SHP77 treated with DMSO at 0.1 percent for 48 hours (cell line): ENCODE measurements at places on chromosomes 7 and 10.

- DNase-seq = no peak
Observed at GRCh38 chr10:123655751-123656150, 10.4 kb upstream of the GPR26 start.

DNA sequence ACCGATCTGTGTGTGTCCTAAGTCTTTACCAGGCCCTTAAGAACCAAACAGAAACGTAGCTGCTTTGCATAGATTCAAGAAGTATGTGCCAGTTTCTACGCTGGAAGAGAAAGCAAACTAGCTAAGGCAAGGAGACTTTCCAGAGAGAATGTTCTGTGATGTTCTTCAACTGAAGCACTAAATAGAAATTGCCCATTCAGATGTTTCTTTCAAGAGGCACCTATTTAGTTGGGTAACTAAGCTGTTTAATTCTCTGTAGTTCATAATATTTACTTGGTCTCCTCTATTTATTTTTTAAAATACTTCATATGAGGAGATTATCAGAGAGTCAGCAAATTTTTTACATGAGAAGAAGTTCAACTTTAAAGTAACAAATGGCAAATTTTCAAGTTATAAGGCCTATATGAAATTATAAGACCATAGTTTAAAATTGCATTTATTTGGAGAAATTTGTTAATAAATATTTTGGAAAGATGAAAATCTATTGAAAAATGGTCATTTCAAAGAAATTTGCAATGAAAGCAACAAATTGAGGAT lies 279.0 kb downstream of the NEBL start:
- no peak for DNase-seq

DNA sequence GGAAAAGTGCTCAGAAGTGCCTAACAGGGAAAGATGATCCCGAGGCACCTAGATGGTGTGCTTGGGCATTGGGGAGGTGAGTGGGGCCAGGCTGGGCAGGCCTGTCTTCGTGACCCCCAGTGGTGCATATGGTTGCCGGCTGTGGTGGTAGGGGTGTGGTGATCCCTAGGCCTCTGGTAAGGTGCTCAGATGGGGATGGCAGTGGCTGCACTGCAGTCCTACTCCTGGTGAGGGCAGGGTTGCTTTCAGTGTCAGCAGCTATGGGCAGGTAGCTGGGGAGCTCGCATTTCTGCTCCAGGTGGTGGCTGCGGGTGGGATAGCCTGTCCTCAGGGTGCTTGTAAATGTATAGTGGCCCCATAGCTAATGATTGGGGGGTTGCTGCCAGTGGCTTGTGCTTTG lies 154.0 kb downstream of the RAMP3 start:
- no peak for DNase-seq

GRCh38 chr7:156735851-156736250 lies 95.3 kb downstream of the RNF32 start:
- DNase-seq = no peak

- no peak for DNase-seq
Observed at GRCh38 chr7:123757095-123757494, 8.3 kb upstream of the WASL start.

- no peak for DNase-seq
Observed at GRCh38 chr7:130008941-130009847, 42.0 kb downstream of the ZC3HC1 start.

DNA sequence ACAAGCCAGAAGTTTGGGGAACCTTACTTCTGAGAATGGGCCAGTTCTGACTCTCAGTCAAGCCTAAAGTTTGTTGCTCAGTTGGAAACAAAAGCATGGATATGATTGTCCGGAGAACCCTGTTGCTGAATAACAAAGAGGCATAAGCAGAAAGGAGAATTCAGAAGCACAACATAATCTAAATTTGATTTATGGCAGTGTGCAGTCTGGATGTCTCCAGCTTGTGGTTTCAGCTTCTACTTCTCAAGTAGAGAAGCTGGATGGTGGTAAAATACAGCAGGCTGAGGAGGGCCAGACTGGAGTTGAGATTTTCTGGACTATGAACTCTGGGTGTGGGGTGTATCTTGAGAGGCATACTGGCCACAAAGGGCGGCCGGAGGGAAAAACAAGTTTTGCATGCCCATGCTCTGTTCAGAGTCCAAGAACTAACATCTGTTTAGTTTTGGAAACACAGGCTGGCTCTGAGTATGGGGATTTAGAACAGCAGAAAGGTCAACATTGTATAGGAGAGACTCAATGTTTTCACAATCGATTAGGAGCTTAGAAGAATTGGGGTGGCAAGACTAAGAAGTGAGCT lies 592.9 kb downstream of the CNTNAP2 start:
- no peak for DNase-seq

GRCh38 chr7:97043281-97043680 lies 18.6 kb upstream of the DLX5 start:
- no peak for DNase-seq

DNA sequence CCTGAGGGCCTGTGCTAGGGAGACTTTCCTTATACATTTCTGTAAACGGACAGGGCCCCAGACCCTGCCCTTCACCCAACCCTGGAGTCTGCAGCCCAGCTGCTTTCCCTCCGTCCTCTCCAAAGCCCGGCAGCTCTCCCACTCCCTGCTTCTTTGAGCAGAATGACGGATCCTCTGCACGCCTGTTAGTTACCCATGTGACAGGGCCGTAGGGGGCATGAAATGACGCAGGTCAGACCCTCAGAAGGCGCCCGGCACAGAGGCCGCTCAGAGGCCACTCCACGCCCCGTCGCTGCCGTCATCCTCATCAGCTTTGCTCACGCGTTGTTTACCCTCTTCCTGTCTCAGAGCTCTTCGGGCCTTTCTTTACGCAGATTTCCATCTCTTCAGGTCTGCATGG lies 60.2 kb upstream of the MKRN1 start:
- DNase-seq = no peak
